CD4-positive, alpha-beta T cell treated with Interleukin-17A for 1 hour (primary cell): ENCODE measurements at places on chromosomes 2 and 18.

GRCh38 chr2:188235364-188235763 lies 56.3 kb upstream of the GULP1 start:
- no peak for DNase-seq

DNA sequence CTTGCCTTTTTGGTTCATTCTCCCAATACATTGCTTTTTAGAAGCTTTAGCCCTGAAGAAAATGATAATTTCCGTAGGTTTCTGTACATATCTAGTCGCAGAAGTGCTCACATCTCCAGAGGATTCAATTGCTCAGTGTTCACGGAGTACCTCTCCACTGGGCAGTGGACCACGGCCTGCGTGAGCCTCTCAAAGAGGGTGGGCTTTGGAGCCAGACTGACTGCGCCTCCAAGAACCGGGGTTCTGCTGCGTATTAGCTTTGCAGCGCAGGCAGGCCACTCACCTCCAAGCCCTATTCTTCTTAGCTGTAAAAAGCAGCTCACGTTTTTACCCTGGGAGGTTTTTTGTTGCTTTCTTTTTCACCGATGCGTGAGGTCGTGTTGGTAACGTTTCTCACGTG lies 35.4 kb downstream of the NTSR2 start:
- DNase-seq, result no peak

GRCh38 chr2:169977530-169977929 lies 150.3 kb downstream of the UBR3 start:
- DNase-seq, result no peak

DNA sequence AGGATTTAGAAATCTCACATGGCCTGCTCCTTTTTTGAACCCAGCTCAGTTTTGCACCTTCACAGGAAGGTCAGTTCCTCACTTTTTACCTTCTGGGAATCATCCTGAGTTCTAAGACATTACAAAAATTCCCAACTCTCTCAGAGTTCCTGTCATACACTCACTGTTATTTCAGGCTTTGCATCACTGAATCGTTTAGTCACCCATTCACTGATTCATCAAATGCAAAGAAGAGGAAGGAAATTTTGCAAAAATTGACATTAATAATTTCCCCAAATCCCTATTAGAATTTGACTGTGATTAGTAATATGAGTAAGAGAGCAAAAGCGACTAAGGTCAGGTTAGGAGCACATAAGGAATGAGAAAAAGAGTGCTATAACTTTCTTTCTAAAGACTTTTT lies 197.5 kb downstream of the PDE1A start:
- DNase-seq, result no peak

GRCh38 chr2:234632527-234633391 lies 135.9 kb upstream of the ARL4C start:
- no peak for DNase-seq

GRCh38 chr18:7158216-7158615 lies 40.6 kb upstream of the LAMA1 start:
- DNase-seq, result no peak

GRCh38 chr18:44869533-44869932 lies 188.8 kb downstream of the SETBP1 start:
- no peak for DNase-seq

- no peak for DNase-seq
These were observed 28.3 kb downstream of the HS6ST1 start for GRCh38 chr2:128290356-128290755.

DNA sequence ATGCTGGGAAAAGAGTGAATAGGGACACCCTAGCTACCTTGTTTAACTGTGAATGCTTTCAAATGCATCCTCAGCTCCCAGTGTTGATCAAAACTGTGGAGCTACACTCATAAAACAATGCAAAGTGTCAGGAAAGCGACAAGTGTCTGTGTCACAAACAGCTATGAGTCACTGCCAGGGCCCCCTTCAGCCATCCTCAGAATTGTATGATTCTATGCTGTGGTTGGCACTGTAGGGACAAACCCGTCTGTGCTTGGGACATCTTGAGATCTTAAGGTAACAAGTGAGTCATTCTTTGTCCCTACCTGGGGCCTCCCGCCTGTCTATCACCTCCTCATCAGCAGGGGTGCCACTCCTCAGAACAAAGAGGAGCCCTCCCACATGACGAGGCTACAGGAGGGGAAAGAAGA lies 42.4 kb downstream of the KLF7 start:
- DNase-seq, result no peak

- DNase-seq, result no peak
These were observed 104.9 kb upstream of the LHCGR start for GRCh38 chr2:48860380-48860779.

GRCh38 chr2:233976087-233976486 lies 58.9 kb downstream of the TRPM8 start:
- DNase-seq, result no peak

GRCh38 chr2:11685906-11686470 lies 16.0 kb upstream of the NTSR2 start:
- DNase-seq, result no peak

- DNase-seq, result no peak
These were observed 303.7 kb downstream of the PTPRM start for GRCh38 chr18:7870855-7871254.

GRCh38 chr18:25463726-25464125 lies 111.8 kb upstream of the ZNF521 start:
- no peak for DNase-seq

GRCh38 chr2:71631411-71631931 lies 178.1 kb downstream of the DYSF start:
- DNase-seq, result no peak

- DNase-seq, result no peak
These were observed 48.4 kb downstream of the CARF start for GRCh38 chr2:202960524-202960923.

DNA sequence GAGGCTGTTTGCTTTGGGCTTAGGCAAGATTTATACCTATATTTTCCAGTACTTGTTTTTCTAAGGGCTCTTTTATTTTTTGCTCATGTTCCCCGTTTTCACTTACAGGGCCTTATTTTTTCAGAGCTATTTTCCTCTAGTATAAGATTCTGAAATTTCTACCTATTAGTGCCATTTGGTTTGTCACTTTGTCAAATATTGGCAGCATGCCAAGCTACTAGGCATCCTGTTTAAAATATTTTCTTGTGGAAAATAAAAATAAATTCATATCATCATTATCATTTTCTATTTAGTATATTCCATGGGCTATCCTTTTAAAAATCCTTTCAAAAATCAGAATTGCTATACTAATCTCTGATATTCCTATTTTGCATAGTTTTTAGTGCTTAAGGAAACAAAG lies 64.8 kb upstream of the CHST9 start:
- DNase-seq, result no peak

- peak; percentile 62 for DNase-seq
These were observed 181.7 kb downstream of the ANAPC1 start for GRCh38 chr2:111702119-111702803.

GRCh38 chr18:11124054-11124453 lies 25.3 kb downstream of the PIEZO2 start:
- DNase-seq, result no peak

DNA sequence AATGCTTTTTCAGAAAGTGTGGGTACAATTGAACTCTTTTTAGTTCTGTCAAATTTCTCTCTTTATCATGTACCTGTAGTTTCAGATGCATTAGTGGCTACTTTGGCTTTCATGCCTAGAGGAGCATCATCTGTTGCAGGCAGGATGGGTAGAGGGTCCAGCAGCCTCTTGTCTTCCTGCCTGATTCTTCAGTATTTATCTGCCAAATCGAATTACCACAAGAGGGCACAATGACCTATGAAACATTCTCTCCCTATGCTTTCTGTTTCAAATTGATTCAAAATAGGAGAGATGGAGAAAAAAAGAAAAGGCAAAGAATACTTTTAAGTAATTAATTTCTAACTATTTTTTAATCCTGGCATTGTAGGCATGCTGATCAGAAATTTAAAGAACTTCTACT lies 477.2 kb downstream of the TRIB2 start:
- no peak for DNase-seq

- peak; percentile 45 for DNase-seq
These were observed 111.3 kb downstream of the ESCO1 start for GRCh38 chr18:21489119-21489750.

GRCh38 chr2:205732314-205732713 lies 50.0 kb downstream of the NRP2 start:
- DNase-seq, result no peak

GRCh38 chr2:26430826-26431225 lies 29.1 kb downstream of the DRC1 start:
- DNase-seq, result no peak

- no peak for DNase-seq
These were observed 201.2 kb downstream of the MYCN start for GRCh38 chr2:16141641-16141921.

DNA sequence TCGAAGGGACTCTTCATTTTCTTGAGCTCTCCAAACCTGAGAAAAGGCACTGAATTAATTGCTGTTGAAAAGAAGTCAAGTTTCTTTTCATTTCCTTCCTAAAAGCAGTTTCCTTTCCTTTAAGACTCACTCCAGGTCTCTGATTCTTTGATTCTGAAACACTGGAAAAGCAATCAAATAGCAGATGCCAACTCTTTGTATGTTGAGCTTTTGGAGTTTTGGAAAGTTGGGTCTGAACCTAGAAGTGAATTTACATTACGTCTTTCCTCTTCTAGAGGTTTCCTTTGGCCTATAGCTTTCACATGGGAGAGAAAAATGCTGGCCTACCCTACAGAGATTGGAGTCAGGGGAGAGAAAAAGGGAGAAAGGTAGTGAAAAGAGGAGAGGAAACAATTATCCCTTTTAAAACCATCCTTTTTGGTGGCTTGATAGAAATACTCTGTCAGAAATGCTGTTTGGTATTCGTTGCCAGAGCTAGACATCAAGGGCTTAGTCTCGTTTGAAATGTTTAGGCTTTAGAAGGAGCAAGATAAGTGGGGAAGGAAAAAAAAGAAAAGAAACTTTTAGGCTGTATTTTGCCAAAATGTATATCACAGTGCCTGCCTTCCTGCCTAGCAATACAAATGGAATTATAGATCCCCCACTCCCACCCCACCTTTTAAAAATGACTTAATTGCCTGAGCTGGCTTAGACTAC lies 187.7 kb downstream of the PRPF40A start:
- no peak for DNase-seq

GRCh38 chr2:69291721-69292120 lies 95.3 kb downstream of the GFPT1 start:
- DNase-seq, result no peak

GRCh38 chr2:40439473-40439872 lies 12.4 kb downstream of the SLC8A1 start:
- DNase-seq, result no peak

DNA sequence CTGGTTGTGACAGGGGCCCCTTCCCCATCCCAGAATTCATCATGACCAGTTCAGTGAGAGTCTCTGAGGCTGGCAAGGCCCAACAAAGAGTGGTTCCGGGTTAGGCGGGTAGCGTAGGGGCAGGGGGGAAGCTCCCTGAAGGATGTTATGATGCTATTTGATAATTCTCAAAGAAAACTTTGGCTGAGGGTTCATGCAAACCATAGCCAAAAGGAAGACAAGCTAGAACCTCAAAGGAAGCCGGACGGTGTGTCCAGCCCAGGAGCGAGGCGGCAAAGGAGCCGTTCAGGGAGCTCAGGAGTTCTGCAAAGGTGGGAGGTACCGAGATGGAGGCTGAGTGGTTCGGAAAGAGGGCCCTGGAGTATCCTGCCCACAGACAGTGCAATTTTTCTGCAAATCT lies 226.8 kb upstream of the RAB6C start:
- DNase-seq, result no peak

DNA sequence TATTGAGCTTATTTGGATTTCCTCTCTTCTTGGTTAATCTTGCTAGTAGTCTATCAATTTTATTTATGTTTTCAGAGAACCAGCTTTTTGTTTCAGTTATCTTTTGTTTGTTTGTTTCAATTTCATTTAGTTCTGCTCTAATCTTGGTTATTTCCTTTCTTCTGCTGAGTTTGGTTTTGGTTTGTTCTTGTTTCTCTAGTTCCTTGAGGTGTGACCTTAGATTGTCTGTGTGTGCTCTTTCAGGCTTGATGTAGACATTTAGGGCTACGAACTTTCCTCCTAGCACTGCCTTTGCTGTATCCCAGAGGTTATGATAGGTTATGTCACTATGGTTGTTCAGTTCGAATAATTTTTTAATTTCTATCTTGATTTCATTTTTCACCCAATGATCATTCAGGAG lies 141.6 kb downstream of the ZNF236 start:
- peak; percentile 13 for DNase-seq

DNA sequence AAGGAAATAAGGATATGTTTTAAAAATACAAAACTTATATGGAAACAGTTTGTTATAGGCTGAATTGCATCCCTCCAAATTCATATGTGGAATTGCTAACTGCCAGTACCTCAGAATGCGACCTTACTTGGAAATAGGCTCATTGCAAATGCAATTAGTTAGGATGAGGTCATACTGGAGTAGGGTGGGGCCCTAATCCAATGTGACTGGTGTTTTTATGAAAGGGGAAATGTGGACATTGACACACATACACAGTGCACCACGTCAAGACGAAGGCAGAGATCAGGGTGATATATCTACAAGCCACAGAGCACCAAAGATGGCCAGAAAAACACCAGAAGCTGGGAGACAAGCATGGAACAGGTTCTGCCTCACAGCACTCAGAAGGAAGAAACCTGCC lies 494.2 kb downstream of the TSN start:
- DNase-seq, result no peak

DNA sequence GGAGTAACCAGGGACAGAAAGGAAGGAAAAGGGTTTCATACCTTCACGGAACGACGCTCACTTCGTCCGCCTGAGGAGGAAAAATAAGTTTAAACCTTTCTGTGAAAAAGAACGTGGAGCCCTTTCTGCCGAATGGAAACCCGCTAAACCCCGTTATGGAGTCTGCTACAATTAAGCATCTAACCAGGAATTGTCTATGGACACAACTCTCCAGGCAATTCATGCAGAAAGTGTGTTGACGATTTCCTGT lies 528 bp upstream of the PPP4R3B start:
- no peak for DNase-seq

DNA sequence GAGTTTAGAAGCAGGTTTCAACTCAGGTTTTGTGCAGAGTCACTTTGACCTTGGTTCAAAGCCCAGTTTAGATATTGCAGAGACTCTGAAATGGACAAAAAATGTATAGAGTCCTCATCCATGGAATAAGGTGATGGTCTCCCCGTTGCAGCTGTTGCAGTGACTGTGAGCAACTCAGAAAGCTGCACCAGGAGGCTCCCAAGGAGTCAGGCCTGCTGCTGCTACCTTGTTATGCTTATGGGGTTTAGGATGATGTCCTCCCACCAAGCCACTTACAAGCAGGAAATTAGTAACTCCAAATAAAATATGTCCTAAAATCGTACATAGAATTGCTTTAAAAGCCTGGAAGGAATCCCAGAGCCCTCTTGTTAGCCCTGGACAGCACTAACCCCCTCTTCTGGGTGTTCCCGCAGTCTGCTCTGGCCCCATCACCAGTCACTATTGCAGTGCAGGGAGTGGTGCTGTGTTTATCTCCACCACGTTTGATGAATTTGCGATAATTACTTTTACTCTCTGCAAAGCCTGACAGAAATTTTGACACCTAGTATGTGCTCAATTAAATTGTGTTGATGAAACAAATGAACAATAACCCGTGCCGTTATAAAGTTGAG lies 189.0 kb downstream of the CNTNAP5 start:
- DNase-seq, result no peak

- no peak for DNase-seq
These were observed 130.9 kb downstream of the STK39 start for GRCh38 chr2:168116448-168116847.

GRCh38 chr18:79926715-79927606 lies 24.5 kb downstream of the SLC66A2 start:
- no peak for DNase-seq
